Bladder microvascular endothelial cell (primary cell): ENCODE measurements at places on chromosomes 1 and 21. TPM values are rescaled to one million over a fixed set of nuclear protein-coding genes. Genes with fewer than 3 reads are reported as not detected.

TPTE gene
- not detected in 2 replicates for total RNA-seq

RHEX gene
- not detected in 2 replicates for total RNA-seq

OR6P1 gene
- total RNA-seq = not detected in 2 replicates

MMEL1 gene
- total RNA-seq = 1.6 TPM in 2 replicates

KIF21B gene
- 1.3 and 3.8 TPM in 2 replicates for total RNA-seq

LMX1A gene
- total RNA-seq = 0.13 TPM in 1 of 2 replicates, not detected in the other
